ENCODE measurements at places on chromosomes 3 and 15.

DNA sequence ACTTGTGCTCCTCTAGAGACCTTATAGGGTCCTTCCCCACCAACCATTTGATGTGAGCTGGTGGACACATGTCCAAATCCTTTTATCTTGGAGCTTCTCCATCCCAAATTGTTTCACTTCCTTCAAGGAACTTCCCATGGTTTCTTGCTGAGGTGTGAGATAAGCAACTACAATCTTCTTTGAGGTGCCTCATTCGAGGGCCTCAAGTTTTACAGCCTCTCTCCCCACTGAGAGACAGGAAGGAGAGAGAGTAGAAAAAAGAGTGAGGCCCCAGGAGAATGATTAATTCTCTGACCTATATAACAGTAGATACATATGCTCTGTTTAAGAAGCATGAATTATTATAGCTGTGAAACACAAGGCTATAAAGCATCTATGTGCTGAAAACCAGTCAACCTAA, 70.5 kb downstream of the SUMF1 start:
- DNase-seq: no peak

GRCh38 chr3:177481329-177481728, 284.0 kb upstream of the TBL1XR1 start:
- DNase-seq: peak; percentile 30

DNA sequence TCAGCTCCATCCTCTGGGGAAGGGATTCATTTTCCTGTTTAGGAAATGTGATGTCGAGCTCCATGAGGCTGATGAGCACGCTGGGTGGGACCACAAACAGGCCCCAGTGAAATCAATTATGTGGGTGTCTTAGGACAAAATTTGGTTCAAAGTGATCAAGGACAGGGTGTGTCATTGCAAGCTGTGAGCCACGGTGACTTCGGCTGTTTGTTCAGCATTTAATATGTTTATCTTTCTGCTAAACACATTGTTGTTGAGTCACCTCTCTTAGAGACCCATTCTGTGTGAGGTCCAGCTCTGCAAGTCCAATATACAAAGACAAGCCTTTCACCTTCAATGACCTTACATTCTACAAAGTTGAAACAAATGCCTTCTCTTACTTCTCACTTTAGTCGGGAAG, 41.3 kb downstream of the SSR3 start:
- DNase-seq: no peak

GRCh38 chr3:42353631-42354030, 56.8 kb downstream of the LYZL4 start:
- no peak for DNase-seq

GRCh38 chr3:177893331-177893730, 642.9 kb upstream of the KCNMB2 start:
- DNase-seq: no peak

GRCh38 chr15:101201411-101202174, 50.3 kb downstream of the CHSY1 start:
- DNase-seq: peak; percentile 90

DNA sequence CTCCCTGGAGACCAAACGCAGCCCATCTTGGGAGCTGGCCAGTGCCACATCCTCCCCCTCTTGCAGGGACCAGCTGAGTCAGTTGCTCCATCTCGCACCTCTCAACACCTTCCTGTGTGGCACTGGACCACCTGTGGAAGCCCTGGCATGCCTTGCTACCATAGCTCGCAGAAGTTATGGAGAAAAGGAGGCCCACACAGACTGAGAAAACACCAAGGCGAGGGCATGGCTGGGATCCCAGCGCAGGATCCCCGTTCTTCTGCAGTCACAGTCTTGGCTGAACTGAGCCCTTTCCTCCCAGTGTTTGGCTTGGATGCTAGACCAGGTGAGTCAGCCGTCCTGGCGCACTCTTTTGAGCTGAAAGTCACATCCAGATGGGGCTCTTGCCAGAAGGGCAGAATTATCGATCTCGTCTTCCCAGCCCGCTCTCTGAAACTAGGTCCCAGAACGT, 46.9 kb downstream of the CHRD start:
- no peak for DNase-seq

- peak; percentile 71 for DNase-seq
These were observed 83.3 kb downstream of the ADCY5 start for GRCh38 chr3:123365450-123366143.

GRCh38 chr3:72993391-72993790, 3.2 kb upstream of the PPP4R2 start:
- no peak for DNase-seq

DNA sequence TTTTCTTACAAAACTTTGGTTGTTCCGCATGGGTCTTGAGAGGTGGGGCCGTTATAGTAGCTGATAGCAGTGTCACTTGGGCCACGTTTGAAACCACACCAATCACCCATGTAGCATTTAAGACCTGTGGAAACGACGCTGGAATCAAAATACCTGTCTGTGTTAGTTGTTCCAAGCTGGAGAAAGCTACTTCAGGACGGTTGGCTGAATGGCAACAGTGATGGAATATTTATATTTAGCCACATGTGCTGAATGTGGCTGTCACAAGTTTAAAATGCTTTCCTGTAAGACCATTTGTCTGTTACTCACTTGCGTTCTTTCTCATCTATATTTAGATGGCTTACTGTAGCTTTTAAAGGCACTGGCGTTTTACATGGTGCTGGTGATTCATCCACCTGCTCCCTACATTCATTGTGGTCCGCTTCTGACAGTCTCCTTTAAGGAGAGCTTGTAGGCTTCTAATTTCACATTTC, 1.4 kb downstream of the DNAJA4 start:
- no peak for DNase-seq

DNA sequence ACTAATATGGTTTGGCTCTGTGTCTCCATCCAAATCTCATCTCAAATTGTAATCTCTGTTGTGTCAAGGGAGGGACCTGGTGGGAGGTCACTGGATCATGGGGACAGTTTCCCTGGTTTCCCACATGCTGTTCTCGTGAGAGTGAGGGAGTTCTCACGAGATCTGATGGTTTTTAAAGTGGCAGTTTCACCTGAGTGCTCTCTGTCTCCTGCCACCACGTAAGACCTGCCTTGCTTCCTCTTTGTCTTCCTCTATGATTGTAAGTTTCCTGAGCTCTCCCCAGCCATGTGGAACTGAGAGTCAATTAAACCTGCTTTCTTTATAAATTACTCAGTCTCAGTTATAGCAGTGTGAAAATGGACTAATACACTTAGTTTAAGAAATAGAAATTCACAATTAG, 228.9 kb downstream of the CD47 start:
- no peak for DNase-seq

DNA sequence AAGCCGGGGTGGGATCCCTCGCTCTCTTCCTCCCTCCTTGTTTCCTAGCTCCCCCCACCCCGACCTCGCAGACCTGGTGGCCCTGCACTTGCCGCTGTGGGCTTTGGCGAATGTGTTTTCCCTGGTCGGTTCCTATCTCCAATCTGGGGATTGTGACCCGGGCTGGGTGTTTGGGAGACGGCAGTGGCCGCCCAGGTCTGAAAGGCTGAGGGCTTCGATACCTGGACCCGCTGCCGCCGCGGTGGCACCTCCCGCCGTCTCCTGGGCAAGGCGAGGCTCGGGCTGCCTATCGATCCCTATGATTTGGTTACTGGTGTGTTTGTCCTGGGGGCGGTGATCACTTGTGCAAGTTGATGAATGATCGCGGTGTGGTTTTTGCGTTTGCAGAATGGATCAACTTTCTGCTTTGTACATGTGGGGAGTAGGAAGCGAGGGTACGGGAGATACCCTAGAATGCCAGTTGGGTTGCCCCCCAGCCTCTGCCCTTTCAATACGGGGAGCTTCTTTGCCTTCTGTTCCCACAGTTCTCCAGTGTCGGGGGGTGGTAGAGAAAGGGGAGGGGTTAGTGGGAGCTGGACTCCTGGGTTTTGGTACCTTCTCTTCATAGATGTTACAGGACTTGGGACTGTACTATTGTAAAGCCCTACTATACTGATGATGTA, 3.0 kb downstream of the BBX start:
- peak; percentile 42 for DNase-seq

- DNase-seq: peak; percentile 45
These were observed 10.4 kb downstream of the TNK2 start for GRCh38 chr3:195897853-195898415.
